Stimulated activated CD8-positive, alpha-beta memory T cell treated with anti-CD3 and anti-CD28 coated beads, Interleukin-15, amount 100 ng/mL, for 4 hours (primary cell): ENCODE measurements at places on chromosomes 16 and 17.

GRCh38 chr17:80941743-80942422 lies 49.8 kb upstream of the CHMP6 start:
- no peak for DNase-seq

- no peak for DNase-seq
Observed at GRCh38 chr17:8500609-8501008, 64.9 kb downstream of the NDEL1 start.

DNA sequence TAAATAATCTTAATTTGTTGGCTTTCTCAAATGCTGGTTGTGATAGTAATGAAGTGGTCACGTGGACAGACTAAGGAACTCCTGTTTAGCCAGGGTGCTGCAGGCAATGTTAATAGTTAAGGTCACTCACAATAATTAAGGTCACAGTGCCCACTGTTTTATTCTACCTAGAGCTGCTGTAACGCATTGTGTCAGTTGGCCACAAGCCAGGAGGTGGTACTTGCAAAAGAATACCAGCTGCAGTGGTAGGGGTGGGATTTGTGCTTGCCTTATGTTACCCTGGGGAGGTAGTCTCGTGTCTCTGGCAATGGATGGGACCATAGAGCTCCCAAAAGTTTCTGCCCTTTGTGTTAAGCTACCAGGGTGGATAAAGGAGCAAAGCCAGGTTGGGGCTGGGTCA lies 969.1 kb upstream of the CDH8 start:
- no peak for DNase-seq

DNA sequence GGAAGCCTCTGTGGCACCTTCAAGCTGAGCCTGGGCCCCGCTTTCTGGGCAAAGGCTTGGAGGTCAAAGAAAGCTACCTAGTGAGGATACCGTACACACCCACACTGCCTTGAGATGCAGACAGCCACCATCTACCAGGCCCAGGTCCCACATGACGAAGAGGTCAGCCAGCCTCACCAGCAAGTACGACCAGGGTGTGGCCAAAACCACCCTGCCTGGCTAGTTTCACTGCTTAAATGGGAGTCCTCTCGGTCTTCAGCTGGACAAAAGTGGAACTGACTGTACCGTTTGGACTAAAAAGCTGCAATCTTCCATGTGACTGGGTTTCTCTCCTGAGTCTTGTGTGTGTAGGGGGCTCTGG lies 21.6 kb downstream of the VASN start:
- no peak for DNase-seq

DNA sequence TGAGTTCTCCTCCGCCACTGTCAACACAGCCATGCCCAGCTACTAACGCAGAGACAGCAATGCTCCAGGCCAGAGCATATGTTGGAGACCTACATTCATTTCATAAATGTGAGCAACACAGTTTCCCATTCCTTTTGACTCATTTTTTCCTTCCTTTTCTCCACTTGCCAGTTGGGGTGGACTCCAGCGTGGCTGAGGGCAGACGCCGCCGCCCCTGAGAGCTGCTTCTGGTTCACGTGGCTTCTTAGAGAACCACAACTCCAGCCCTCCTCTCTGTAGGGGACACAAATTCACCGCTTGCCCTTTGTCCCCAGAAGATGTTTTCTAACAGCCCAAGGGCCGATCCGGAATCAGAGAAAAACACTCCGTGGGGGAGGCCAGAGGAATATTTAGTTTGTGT lies 45.8 kb upstream of the ZCCHC14 start:
- no peak for DNase-seq

DNA sequence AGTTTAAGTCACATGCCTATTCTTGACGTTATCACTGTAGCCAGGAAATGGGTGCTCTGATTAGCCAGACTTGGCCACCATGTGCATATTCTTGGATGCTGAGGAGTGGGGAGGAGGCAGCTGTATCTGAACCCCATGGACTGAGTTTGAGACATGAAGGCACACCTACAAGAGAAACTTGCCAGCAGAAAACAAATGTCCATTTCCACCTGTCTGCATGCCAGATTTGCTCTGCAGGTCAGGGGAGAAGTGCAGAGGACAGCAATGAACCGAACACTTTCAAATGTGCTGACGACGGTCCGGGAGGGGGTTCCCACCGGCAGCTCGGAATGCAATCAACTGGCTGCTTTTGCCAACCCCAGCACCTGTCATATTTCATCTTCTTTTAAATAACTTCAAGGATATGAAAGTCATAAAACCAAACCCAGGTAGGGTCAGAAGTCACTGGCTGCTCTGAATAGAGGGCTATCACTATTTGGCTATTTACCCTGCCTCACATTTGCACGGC lies 287.8 kb upstream of the N4BP1 start:
- no peak for DNase-seq

DNA sequence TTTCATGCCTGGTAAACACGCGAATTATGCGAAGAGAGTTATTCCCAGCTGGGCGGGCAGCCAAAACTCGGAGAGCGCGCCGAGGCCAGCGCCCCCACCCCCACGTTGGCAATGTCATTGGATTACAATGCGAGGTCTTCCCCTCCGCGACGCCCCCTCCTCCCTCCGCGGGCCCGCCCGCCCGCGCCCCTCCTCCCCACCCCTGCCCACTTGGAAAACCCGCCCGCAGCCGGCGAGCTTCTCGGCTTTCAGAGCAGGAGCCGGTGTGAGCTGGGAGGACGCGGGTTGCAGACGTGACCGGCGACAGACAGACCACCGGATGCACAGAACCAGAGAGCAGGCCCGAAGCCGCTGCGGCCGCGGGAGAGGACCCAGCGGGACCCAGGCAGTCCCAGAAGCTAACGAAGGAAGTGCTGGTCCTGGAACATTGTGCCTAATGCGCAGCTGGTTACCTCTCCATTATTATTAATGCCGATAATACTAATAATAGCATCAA lies 4.0 kb downstream of the NOG start:
- no peak for DNase-seq

DNA sequence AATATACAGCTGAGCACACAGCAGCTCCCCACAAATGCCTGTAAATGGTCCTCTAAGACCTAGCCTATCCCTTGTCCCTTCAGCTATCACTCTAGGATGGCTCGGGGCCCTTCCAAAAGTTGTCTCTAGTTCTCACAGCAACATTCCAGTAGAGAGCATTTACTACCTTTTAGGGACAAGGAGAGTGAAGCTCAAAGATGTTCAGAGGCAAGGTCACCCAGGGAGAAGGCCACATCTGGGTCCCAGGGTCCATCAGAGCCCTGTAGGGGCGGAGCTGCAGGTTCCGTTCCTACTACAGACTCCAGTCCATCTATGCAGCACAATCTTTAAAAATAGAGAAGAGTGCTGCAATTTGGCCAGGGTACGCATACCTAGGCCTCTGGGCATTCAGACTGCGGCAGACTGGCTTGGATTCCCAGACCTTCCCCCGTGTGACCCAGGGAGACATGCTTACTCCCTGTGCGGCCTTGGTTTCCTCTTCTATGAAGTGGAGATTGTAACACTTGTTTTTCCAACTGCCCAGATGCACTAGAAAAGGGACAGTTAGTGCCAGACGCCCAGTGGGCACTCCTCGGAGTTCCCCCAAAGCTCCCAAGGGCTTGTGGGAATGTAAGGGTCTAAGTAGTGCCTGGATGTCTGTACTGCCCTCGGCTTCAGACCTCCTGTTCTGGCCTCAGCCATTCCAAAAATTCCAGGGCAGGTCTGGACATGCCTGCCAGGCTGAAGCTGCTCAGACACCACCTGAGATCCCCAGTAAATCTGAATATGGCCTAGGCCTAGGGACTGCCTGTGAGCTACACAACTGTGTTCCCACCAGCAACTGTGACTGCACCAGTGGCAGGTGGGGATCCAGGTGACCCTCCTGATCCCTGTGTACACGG lies 2.5 kb downstream of the SLC12A4 start:
- no peak for DNase-seq

GRCh38 chr16:9159839-9160550 lies 68.6 kb downstream of the HAPSTR1 start:
- no peak for DNase-seq

GRCh38 chr16:19710991-19711545 lies 7.0 kb downstream of the KNOP1 start:
- DNase-seq = no peak

GRCh38 chr17:40937384-40937819 lies at the start of gene KRT23:
TSS of gene KRT23 (minus strand) at chr17:40937646. CDS start at chr17:40936603, 1,043 bp downstream.
- no peak for DNase-seq

- DNase-seq = no peak
Observed at GRCh38 chr17:47993031-47993564, 22.2 kb downstream of the CDK5RAP3 start.

DNA sequence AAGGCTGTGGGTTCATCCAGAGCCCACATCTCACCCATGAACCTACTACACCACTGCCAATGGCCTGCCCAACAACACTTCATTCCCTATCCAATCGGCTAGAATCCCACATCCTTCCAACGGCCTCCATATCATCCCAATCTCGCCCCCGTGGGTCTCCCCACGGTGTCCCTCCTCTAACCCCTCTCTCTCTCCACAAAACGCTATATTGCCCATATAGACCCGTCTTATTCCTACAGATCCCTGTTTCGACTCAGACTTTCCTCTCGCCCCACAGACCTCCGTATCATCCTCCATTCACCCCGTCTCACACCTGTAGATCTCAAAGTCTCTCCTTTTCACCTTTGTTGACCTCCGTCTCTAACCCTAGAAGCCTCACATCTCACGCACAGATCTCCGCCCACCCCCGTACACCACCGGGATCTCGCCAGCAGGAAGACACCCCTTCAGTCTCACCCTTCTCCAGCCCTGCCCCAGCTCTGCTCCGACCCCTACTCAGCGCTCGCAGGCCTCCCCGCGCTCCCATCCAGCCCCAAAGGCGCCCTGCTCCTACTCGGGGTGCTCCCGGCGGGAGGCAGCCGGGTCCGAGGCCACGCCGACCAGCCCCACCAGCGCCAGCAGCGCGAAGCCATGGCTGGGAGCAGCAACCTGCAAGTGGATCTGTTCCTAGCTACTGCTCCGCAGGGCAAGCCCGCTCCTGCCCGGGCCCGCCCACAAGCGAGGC lies at the start of gene FDXR:
Gene FDXR (minus strand): TSS at position 682 of the 724 bp plus-strand sequence. CDS start 50 bp downstream, at position 632.
- DNase-seq = no peak

GRCh38 chr16:21088646-21089538 lies 61.8 kb downstream of the DNAH3 start:
- no peak for DNase-seq

DNA sequence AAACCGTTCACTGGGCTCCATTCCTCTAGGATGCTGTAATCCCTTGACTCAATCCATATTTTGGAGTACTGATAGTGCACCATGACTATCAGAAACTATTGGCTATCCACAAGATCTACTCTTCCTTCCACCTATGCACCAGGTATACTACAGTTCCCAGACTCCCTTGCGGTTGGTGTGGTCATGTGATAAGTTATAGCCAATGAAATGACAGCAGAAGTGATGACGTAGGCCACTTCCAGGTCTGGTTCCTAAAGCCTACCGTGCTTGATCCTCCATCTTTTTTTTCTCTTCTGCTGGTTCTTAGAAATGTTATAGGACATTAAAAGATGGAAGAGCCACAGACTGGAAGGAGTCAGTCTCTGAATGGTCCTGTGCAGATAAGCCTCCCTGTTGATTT lies 278.8 kb upstream of the C16orf82 start:
- DNase-seq = no peak

DNA sequence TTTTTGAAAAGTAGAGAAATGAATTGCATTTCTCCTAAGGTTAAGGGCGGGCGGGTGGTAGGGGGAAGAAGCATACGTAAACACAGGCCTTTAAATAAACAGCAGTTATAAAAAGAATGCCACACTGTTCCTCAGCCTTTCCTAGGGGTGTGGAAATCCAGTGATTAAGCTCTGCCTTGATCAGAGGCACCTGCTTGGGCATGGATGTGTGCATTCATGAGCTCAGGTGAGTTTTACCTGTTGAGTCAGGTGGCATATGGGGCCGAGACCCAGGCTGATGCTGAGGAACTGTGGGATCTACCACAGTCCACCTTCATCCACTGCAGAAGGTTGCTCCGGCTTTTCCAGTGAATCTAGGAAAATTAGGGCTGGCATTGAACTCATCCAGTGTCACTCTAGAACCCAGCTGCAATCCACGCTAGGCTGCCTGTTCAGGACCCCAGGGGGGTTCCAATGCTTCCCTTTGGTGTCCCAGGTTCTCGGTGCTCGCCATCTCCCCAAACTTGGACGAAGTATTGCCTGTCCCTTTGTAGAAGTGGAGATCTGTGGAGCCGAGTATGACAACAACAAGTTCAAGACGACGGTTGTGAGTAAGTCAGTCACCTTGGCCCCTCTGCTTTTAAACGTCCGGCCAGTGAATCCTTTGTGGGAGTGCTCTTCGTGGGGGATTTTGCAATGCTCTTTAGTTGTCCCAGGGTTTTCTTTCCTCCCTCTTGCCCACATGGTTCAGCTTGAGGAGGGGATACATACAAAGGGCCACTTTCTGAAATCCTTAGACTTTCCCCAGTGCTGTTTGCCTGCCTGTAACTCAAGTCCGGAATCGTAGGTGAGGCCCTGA lies 72.7 kb downstream of the SDR42E1 start:
- DNase-seq = no peak

GRCh38 chr16:49513040-49513439 lies 139.4 kb downstream of the C16orf78 start:
- no peak for DNase-seq
